Breast epithelium (tissue), 4 donors: ENCODE measurements at places on chromosomes 6 and 20.

GRCh38 chr6:47106721-47107197 is 64.6 kb upstream of the ADGRF1 start:
- no peak overlapping the region for H3K4me3 ChIP-seq
- H3K27ac ChIP-seq: no peak overlapping the region
- no peaks in the 10 kb centered on the region for H3K36me3 ChIP-seq
- no peak for DNase-seq

GRCh38 chr6:7242835-7243178 is 70.2 kb downstream of the SSR1 start:
- peaks cover 1% of the 10 kb centered on the region for H3K36me3 ChIP-seq
- H3K4me3 ChIP-seq: no peak overlapping the region
- no peaks in the 10 kb centered on the region for H3K27me3 ChIP-seq
- no peak for DNase-seq
- H3K27ac ChIP-seq: peak overlapping the region; percentile 68

- peak overlapping the region; percentile 28 for H3K4me3 ChIP-seq
- peak overlapping the region; percentile 28 for H3K27ac ChIP-seq
- H3K27me3 ChIP-seq: no peaks in the 10 kb centered on the region
- no peaks in the 10 kb centered on the region for H3K36me3 ChIP-seq
- no peak for DNase-seq
- H3K4me1 ChIP-seq: no peaks in the 10 kb centered on the region
Measured at GRCh38 chr6:90284236-90285041, 12.2 kb downstream of the BACH2 start.

- no peak overlapping the region for H3K27ac ChIP-seq
- H3K4me3 ChIP-seq: no peak overlapping the region
- no peaks in the 10 kb centered on the region for H3K4me1 ChIP-seq
- H3K27me3 ChIP-seq: no peaks in the 10 kb centered on the region
Measured at GRCh38 chr20:61886721-61887595, 178.7 kb downstream of the TAF4 start.

DNA sequence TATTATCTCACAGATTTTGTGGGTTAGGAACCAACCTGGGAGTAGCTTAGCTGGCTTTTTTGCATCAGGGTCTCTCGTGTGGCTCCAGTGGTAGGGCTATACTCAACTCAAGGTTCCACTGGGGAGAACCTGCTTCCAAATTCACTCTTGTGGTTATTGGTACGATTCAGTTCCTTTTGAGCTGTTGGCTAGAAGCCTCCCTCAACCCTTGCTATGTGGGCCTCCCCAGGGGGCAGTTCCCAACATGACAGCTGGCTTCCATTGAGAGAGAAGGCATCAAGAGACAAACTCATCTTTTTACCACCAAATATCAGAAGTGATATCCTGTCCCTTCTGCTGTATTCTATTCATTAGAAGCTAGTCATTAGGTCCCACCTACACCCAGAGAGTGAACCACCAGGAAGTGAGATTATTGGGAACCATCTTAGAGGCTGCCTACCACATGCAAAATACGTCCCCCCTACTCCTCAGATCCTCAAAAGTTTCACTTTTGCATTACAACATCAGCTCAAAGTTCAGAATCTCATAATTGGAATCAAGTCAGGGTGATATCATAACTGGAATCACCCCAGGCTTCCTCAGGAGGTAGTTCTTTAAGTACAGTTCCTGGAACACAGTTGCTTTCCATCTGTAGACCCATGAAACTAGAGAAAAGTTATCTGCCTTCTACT is 30.9 kb downstream of the MKKS start:
- H3K4me1 ChIP-seq: no peaks in the 10 kb centered on the region
- H3K36me3 ChIP-seq: no peaks in the 10 kb centered on the region
- H3K27ac ChIP-seq: no peak overlapping the region
- DNase-seq: no peak

GRCh38 chr6:39215640-39216158 is 13.6 kb downstream of the KCNK5 start:
- no peaks in the 10 kb centered on the region for H3K36me3 ChIP-seq
- no peak overlapping the region for H3K27ac ChIP-seq
- H3K27me3 ChIP-seq: no peaks in the 10 kb centered on the region
- DNase-seq: no peak
- H3K4me1 ChIP-seq: no peaks in the 10 kb centered on the region
- H3K4me3 ChIP-seq: no peak overlapping the region

- no peaks in the 10 kb centered on the region for H3K27me3 ChIP-seq
- no peak overlapping the region for H3K27ac ChIP-seq
- H3K4me3 ChIP-seq: no peak overlapping the region
- no peaks in the 10 kb centered on the region for H3K36me3 ChIP-seq
- no peak for DNase-seq
Measured at GRCh38 chr6:154427446-154427845, 70.8 kb upstream of the IPCEF1 start.
